ENCODE measurements at places on chromosomes 6 and 20.

DNA sequence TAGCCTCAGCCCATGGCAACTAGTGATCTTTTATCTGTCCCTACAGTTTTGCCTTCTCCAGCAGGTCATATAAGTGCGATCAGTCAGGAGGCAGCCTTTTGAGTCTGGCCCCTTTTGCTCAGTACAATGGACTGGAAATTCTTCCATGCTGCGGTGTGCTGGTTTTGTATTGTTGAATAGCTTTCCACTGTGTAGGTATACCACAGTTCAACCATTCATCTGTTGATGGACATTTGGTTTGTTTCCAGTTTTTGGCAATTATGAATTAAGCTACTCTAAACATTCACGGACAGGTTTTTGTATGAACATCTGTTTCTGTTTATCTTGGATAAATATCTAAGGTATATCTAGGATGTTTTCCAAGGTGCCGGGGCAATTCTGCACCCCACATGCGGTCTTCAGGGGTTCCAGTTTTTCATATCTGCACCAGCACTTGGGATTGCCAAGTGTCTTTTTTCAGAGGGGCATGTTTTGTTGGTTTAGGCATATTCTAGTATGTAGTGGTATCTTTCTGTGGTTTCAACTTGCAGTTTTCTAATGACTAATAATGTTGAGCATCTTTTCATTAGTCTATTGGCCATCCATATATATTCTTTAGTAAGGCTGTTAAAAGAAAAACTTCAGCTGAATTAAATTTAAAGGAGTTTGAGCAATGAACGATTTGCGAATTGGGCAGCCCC is 141.0 kb downstream of the TFAP2C start:
- no peak for DNase-seq

DNA sequence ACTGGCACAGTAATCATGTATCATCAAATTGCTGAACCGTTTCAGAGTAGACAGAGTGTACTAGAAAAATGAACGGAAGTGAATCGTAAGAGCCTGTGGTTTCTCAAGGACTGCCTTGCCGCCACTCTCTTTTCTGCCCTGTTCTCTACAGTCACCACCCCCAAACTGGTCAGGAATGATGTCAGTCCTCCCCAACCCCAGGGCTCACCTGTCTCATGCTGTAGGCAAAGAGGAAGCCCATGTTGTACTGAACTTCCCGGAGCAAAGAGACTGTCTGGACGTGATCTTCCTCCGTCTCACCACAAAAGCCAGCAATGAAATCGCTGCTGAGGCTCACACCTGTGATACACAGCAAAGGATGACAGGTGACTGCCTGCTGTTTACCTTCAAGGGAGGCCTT is 31.0 kb downstream of the CDK5RAP1 start:
- no peak for DNase-seq

DNA sequence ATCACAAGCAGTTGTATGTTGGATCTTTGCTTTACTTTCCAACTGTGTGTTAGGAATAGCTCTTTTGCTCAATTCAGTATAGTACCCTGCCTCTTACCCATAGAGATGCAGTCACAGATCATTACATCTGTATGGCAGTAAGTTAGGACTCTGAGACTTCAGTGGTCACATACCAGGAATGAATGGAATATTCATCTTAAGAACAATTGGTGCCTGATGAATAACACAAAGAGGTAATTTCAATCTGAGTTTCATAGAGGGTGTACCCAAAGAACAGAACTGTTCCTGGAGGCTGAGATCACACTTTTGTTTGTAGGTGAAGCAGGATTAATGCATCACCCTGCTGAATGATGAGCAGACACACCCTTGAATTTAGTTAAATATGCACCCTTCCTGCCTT is 28.7 kb upstream of the KIF13A start:
- DNase-seq, result no peak

DNA sequence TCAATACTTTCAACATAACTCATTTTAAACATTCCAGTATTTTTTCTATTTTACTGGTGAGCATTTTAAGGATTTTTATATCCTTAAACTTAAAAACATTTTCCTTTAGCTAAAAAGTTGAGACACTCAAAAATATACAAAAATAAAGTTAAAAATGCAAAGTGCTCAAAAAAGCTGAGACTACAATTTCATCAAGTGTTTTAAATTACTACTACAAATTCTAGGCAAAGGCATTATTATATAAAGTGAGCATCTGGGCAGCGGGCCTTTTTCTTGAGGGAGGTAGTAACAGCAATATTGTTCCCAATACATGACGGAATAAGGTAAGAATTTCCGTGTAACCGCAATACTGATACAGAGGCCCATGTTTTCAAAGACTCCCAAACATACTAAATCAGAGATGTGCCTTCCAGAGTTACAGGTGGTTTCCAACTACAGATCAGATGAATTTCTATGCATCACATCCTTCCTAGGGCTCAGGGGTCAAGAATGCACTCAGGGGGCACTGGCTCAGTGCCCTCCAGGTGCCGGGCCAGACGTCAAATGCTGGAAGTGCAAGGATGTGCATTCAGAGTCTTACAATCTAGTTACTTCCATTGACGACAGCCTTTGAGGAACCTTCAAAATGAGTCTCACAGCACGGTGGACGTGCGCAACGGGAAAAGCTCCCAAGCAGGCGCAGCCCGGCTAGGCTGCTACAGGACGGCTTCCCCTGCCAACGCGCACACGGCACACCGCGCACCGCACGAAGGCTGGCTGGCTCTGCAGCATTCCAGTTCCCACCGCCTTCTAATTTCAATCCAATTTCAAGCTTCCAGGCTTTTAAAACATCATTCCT is 1.7 kb downstream of the PHF10 start:
- peak; percentile 88 for DNase-seq

GRCh38 chr6:88290411-88290810 is 124.3 kb upstream of the CNR1 start:
- no peak for DNase-seq

DNA sequence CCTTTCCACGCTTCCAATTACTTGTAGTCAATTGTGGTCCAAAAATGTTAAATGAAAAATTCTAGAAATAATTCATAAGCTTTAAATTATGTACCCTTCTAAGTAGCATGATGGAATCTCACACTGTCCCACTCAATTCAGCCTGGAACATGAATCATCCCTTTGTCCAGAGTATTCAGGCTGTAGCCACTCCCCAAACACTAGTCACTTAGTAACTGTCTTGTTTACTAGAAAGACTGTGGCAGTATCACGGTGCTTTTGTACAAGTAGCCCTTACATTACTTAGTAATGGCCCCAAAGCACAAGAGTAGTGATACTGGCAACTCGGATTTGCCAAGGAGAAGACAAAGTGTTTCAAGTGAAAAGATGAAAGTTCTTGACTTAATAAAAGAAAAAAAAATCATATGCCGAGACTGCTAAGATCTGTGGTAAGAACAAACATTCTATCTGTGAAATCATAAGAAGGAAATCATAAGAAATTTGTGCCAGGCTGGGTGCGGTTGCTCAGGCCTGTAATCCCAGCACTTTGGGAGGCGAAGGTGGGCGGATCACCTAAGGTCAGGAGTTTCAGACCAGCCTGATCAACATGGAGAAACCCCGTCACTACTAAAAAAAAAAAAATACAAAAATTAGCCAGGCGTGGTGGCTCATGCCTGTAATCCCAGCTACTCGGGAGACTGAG is 168.5 kb upstream of the SIM1 start:
- peak; percentile 63 for DNase-seq

DNA sequence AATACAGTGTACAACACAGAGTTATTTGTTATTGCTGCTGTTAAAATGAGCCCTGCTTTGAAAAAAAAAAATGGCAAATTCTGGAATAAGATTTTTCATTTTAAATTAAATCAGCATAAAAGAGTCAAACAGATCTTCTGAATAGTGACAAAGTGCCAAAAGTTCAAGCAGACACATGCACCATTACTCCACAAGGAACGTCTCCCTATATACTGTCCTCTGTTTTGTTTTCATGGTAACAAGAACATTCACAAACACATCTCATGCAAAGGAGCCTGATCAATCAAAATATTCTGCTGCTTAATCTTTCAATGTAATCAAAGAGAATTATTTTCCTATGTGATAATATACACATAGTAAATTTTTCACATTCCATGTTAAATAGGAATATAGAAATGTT is 2.7 kb downstream of the HIVEP2 start:
- DNase-seq, result no peak

DNA sequence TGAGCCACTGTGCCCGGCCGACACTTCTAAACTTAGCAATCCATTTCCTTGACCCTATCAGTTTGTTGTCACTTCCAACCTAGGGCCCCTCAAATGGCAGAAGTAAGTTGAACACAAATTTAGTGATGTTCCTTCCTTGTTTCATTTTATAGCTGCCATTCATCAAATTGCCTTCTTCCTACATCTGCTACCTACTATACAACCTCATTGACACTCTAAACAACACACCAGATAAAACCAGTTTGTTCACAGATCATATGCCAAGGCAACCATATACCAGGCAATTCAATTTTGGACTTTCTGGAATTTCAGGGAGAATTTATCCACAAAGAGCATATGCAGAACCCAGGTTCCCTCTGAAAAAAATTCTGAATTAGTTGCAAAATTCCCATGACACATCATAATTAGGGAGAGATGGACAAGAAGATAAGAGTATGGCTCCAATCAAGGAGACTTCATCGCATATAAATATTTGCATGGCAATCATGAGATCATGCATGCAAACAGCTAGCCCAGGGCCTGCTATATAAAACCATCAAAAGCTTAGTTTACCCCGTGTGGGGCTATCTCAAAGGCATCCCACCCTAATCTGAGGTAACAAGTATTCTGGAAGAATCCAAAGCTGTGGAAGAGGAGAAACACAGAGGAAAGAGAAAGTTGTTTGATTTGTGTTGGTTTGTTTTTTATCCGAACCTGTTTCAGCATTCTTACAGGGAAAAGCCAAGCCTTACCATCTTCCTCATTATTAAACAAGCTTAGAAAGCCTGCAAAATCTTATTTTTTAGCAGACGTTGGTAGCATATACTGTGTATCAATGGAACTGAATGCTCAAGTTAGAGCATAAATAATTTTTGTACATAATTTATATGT is 132.8 kb upstream of the TNFAIP3 start:
- DNase-seq, result no peak

DNA sequence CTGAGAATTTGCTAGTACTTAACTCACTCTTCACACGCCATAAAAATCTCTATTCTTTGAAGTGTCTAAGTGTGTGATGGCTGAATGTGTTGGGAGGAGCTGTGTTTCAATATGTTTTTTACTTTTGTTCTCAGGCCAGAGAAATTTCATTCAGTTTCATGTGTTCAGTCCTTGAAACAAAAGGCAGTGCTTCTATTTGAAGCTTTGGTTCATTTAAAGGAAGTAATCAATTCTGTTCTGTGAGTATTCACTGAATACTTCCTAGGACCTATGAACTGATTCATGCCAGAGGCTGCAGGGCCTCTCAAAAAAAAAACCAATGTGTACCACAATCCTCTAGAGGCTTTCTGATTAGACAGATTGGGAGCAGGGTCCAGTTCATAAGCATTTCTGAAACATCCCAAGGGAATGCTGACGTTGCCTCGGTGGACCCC is 12.4 kb upstream of the F13A1 start:
- no peak for DNase-seq

GRCh38 chr6:113375950-113376846 is 480.9 kb upstream of the MARCKS start:
- DNase-seq, result peak; percentile 56

GRCh38 chr6:72102561-72102960 is 216.2 kb downstream of the RIMS1 start:
- no peak for DNase-seq

DNA sequence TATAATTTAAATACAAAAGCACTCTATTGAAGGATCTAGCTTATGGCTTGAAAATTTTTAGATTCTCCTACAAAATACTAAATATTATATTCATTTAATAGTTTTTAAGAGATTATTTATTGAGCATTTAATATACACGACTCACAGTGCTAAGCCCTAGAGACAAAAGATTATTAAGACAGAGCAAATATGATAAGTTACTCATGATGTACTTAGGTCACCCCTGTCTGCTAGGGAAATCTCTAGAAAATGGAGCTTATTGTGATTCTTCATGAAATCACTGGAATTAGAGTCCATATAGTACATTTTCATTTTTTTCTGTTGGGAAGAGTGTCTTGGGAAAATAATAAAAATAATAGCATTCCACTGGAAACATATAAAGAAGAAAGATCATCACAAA is 37.8 kb downstream of the BEND6 start:
- no peak for DNase-seq

- no peak for DNase-seq
Measured at GRCh38 chr6:15338476-15338875, 92.6 kb downstream of the JARID2 start.

GRCh38 chr6:166005401-166005943 is 162.2 kb downstream of the TBXT start:
- DNase-seq, result no peak

DNA sequence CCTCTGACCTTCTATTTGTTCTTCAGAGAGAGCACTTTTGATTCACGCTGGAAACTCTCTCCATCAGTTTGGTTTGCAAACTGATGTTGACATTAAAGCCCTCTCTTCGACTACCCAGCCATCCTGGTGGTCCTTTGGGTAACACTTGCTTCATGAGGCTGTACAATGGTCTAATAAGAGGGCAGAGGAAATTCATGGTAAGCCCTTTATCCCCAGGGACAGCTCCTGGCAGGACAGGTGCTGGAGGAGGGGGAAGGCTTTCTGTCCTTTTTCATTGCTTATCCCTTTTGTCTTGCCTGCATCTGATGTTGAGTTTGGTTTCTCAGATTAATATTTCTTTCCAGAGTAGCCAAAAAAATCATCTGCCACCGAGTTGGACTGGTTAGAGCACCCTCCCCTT is 52.1 kb upstream of the CD93 start:
- no peak for DNase-seq

Data from endothelial cell of umbilical vein (primary cell).